ENCODE measurements at places on chromosomes 11 and 22.

DNA sequence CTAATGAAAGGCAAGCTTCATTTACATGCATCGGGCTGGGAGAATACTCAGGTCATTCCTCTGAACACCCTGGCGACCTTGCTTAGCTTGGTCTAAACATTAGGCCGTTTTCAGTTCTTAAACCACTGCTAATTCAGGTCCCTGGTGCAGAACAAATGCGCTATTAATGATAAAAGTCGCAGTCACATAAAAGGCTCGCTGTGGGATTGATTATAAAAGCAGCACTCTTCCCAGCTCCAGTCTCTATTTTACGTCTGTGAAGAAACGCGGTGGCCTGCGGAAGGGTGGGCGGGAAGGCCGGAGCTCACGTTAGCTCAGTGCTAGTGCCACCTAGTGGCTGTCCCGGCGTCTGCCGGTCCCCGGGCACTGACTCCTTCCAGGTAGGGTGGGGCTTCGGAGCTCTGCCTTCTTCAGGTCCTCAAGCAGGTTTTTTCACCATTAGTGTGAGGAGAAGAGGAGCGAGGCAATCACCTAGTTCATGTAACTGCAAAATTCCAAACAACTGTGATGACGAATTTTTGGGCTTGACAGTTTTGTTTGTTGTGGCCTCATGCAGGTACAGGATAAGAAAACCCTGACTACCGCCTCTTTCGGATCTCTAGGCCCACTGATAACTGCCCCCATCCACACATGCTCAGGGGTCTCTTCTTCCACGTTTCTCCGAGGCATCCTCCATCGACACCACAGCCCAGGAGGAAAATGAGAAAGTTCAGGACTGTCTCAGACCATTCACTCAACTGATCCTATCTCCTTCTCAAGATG, 66.5 kb upstream of the CLMP start:
- H3K36me3 ChIP-seq = no peaks in the 10 kb centered on the region
- no peaks in the 10 kb centered on the region for H3K4me1 ChIP-seq
- no peaks in the 10 kb centered on the region for H3K27me3 ChIP-seq

DNA sequence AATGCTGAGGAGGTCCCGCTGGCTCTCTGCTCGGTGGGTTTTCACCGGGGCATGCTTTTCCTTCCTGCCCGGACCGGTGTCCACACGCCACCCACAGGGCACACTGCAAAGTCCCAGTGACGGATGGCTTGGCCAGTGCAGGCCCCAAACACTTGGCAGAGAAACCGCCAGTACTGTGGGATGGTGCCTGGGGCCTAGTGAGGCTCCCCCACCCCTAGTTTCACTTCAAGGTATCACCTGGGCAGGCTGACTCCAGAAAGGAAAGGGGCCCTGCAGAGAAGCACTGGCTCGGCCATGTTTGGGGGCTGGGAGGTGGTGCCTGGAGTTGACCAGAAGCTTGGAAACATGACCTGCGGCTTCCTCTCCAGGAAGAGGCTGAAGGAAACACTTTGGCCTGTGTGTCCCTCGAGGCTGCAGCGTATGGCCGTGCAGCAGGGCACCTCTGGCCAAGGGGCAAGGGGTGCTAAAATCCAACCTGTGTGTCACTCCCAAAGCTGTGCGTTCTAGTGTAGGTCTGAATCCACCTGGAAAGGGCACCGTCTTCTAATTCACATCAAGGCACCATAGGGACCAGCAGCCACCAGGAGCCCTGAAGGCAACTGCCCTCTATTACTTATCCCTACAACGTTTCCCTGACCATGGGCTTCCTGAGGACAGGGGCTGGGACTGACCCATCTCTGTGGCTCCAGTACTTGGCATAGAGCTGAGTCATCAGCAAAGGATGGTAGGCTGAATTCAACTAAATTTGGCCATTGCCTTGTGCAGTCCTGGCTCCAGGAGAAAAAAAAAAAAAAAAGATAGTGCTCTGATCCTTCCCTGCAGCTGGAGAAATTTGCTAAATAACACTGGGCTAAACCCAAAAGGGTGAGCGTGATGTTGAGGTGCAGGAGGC, 22.6 kb downstream of the TPBGL start:
- DNase-seq = no peak
- no peaks in the 10 kb centered on the region for H3K36me3 ChIP-seq
- H3K4me3 ChIP-seq = no peak overlapping the region
- H3K27ac ChIP-seq = no peak overlapping the region
- H3K4me1 ChIP-seq = no peaks in the 10 kb centered on the region

GRCh38 chr22:40463017-40463631, 92.7 kb downstream of the SGSM3 start:
- H3K4me3 ChIP-seq = no peak overlapping the region
- H3K27me3 ChIP-seq = no peaks in the 10 kb centered on the region
- no peaks in the 10 kb centered on the region for H3K4me1 ChIP-seq
- DNase-seq = no peak

DNA sequence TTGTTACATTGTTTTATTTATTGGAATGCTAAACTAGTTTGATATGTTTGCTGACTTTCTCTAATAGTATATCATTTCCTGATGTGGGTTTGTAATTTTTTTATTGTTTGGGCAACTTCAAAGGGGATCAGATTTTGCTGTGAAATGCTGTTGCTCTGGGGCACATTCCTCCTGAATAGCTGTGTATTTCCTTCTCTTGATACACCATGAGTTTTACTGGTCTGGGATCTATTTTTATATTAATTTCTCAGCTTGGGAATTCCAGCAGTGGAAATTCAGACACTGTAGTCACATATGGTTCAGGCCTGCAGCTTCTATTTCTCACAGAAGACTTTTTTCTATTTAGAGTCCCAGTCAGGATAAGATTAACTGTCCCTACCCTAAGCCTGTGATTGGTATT, 58.9 kb downstream of the RPUSD4 start:
- H3K27ac ChIP-seq = no peak overlapping the region
- H3K36me3 ChIP-seq = no peaks in the 10 kb centered on the region
- no peaks in the 10 kb centered on the region for H3K4me1 ChIP-seq
- no peak overlapping the region for H3K4me3 ChIP-seq
- no peaks in the 10 kb centered on the region for H3K27me3 ChIP-seq

DNA sequence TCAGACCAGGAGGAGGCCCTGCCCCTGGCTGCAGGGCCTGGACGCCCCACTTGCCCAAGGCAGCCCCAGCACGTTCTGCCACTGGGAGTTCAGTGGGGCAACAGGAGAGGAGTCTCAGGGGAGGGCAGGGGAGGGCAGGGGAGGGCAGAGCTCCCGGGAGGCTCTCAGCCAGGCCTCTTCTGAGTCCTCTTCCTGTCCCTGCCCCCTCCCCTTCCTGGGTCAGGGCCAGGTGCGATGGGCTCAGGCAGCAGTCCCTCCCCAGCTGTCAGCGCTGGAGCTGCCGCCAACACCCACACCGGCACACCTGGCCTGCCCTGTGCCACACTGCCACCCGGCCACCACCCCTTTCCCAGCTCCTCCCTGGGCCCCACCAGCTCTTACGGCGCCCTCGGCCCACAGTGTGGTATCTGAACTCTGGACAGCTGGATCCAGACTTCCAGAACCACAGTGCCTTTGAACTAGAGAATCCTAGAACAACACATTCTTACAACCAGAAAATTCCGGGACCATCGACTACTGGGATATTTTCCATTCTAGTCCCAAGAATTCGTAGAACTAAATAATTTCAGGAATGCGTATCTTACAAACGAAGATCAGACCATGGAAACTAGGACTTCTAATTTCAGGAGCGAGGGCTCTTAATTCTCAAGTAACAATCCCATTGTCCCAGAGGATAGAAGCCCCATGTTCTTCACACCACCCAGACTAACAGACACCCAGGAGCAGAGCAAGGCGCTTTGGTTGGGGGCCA, 21.8 kb downstream of the RPL3 start:
- H3K4me3 ChIP-seq = no peak overlapping the region
- H3K4me1 ChIP-seq = peaks cover 15% of the 10 kb centered on the region
- H3K27ac ChIP-seq = peak overlapping the region; percentile 62
- H3K27me3 ChIP-seq = no peaks in the 10 kb centered on the region
- no peaks in the 10 kb centered on the region for H3K36me3 ChIP-seq

GRCh38 chr11:11480971-11481370, 127.9 kb upstream of the CSNK2A3 start:
- H3K4me1 ChIP-seq = no peaks in the 10 kb centered on the region
- no peak overlapping the region for H3K27ac ChIP-seq
- H3K4me3 ChIP-seq = no peak overlapping the region
- no peak for DNase-seq

- DNase-seq = no peak
- no peak overlapping the region for H3K4me3 ChIP-seq
- H3K27ac ChIP-seq = no peak overlapping the region
- no peaks in the 10 kb centered on the region for H3K36me3 ChIP-seq
- H3K4me1 ChIP-seq = no peaks in the 10 kb centered on the region
Observed at GRCh38 chr22:23722160-23722559, 28.8 kb downstream of the ZNF70 start.

DNA sequence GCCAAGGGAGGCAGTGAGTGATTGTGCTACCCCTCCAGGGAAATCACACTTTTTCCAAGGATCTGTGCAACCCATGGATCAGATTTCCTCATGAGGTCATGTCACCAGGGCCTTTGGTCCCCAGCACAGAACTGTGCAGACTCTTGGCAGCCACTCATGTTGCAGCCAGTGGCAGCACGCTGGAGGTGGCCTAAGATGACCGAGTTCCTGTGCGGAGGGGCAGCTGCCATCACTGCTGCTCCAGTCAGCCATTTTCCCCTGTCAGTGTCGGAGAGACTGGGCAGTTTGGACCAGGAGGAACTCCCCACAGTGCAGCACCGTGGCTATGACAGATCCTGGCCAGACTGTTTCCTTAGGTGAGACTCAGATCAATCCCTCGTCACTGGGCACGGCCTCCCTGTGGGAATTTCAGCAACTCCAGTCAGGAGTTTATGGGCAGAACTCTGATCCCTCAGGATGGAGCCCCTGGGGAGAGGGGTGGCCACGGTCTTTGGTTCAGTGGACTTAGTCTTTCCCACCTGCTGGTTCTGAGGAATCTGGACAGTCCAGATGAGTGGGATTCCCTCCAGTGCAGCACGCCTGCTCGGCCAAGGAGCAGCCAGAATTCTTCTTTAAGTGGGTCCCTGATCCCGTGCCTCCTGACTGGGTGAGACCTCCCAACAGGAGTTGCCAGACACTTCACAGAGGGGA, 194.6 kb upstream of the CARD18 start:
- no peaks in the 10 kb centered on the region for H3K27me3 ChIP-seq
- no peak overlapping the region for H3K4me3 ChIP-seq
- H3K36me3 ChIP-seq = no peaks in the 10 kb centered on the region
- H3K27ac ChIP-seq = no peak overlapping the region
- H3K4me1 ChIP-seq = no peaks in the 10 kb centered on the region

GRCh38 chr22:40951795-40952605, 822 bp downstream of the RBX1 start:
- peaks cover 15% of the 10 kb centered on the region for H3K36me3 ChIP-seq
- H3K27ac ChIP-seq = peak overlapping the region; percentile 94
- H3K4me3 ChIP-seq = peak overlapping the region; percentile 78
- no peaks in the 10 kb centered on the region for H3K27me3 ChIP-seq
- H3K4me1 ChIP-seq = peaks cover 5% of the 10 kb centered on the region
- DNase-seq = no peak

GRCh38 chr11:69007975-69008381, 5.1 kb downstream of the MRGPRF start:
- no peak overlapping the region for H3K4me3 ChIP-seq
- H3K36me3 ChIP-seq = no peaks in the 10 kb centered on the region
- DNase-seq = no peak
- no peak overlapping the region for H3K27ac ChIP-seq
- no peaks in the 10 kb centered on the region for H3K27me3 ChIP-seq

GRCh38 chr22:44455151-44455962, 42.7 kb downstream of the RTL6 start:
- H3K4me1 ChIP-seq = no peaks in the 10 kb centered on the region
- H3K36me3 ChIP-seq = no peaks in the 10 kb centered on the region
- no peak overlapping the region for H3K27ac ChIP-seq
- no peaks in the 10 kb centered on the region for H3K27me3 ChIP-seq

DNA sequence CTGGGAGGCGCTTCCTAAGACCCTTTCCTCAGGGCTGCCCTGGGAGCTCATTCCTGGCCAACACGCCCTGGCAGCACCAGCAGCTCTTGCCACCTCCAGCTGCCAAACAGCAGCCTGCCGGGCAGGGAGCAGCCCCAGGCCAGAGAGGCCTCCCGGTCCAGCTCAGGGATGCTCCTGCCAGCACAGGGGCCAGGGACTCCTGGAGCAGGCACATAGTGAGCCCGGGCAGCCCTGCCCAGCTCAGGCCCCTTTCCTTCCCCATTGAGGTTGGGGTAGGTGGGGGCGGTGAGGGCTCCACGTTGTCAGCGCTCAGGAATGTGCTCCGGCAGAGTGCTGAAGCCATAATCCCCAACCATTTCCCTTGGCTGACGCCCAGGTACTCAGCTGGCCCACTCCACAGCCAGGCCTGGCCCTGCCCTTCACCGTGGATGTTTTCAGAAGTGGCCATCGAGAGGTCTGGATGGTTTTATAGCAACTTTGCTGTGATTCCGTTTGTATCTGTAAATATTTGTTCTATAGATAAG, 7.6 kb downstream of the SLC39A13 start:
- no peak overlapping the region for H3K4me3 ChIP-seq
- DNase-seq = peak; percentile 96
- no peaks in the 10 kb centered on the region for H3K27me3 ChIP-seq
- H3K27ac ChIP-seq = peak overlapping the region; percentile 66

DNA sequence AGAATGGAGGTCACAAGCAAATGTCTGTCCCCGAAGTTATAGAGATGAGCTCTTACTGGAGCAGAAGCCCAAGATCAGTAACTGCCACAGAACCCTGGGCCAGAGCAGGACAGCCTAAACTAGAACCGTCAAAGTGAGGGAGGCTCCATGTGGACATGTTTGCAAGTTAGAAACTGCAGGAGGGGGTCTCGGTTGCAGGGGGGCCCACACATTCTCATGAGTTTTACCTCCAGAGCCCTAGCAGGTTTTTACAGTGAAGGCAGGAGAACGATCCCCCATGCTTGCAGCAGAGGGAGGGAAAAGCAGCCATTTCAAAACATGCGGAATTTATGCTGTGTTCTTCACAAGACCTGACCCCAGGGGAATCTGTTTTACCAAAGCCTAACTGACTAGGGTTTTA, 133.5 kb upstream of the B3GAT1 start:
- H3K4me1 ChIP-seq = no peaks in the 10 kb centered on the region
- H3K27me3 ChIP-seq = no peaks in the 10 kb centered on the region
- H3K27ac ChIP-seq = no peak overlapping the region
- no peaks in the 10 kb centered on the region for H3K36me3 ChIP-seq
- no peak overlapping the region for H3K4me3 ChIP-seq
- no peak for DNase-seq

DNA sequence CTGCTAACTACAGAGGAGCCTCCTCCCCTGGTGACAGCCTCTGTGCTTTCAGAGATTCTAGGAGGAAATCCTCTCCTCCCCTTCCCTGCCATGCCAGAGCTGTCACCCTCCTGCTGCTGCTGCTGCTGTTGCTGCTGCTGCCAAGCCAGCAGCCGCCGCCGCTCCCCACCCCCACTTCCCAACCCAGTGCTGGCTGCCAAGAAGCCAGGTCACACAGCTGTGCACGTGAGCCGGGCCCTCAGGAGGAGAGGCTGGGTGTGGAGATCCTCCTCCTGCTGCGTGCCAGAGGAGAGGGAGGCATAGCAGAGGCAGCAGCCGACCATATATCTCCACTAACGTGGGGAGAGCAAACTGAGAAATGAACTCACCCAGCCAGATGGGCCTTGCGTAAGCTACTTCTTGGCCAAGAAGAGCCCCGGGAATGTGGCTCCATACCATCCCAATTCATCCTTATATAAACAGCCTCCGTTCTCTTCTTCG, 12.4 kb downstream of the CRY2 start:
- H3K4me1 ChIP-seq = peaks cover 29% of the 10 kb centered on the region
- peaks cover 33% of the 10 kb centered on the region for H3K36me3 ChIP-seq
- DNase-seq = peak; percentile 99
- no peaks in the 10 kb centered on the region for H3K27me3 ChIP-seq

All from cardiac muscle cell (in vitro differentiated cells and primary cell).